ENCODE measurements at places on chromosomes 12 and 14.

- no peak overlapping the region for H3K27ac ChIP-seq
- no peak for DNase-seq
- no peaks in the 10 kb centered on the region for H3K36me3 ChIP-seq
These were observed 52.0 kb upstream of the CRY1 start for GRCh38 chr12:107145397-107145796.

GRCh38 chr12:57541001-57541400, 6.0 kb downstream of the DCTN2 start:
- peaks cover 25% of the 10 kb centered on the region for H3K4me1 ChIP-seq
- no peak overlapping the region for H3K27ac ChIP-seq
- DNase-seq, result no peak
- H3K36me3 ChIP-seq, result peaks cover 8% of the 10 kb centered on the region
- H3K4me3 ChIP-seq, result no peak overlapping the region

DNA sequence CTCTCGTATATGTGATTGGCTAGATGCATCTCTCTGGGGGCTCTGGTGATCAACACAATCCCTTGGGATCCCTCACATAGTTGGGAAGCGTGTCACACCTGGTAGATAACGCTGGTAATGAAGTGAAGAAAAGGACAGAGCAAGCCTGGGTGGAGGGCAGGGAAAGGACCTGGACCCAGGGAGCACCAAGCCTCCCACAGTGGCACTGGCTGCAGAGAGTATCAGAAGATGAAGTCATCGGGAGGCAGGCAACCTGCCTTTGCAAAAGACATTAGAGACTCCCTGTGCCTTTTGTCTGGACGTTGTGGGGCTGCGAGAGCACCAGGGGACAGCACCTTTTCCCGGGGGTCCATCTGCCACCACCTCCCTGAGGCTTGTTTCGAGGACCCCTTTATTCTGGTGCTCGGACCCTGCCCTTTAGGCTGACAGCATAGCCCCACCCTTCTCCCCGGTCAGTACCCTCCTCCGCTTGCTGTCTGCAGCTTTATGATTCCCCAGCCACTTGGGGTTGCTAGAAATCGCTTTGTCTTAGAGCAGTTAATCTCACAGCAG, 116.4 kb downstream of the EML1 start:
- H3K27me3 ChIP-seq, result peaks cover 7% of the 10 kb centered on the region
- no peaks in the 10 kb centered on the region for H3K4me1 ChIP-seq
- DNase-seq, result no peak
- no peaks in the 10 kb centered on the region for H3K36me3 ChIP-seq

DNA sequence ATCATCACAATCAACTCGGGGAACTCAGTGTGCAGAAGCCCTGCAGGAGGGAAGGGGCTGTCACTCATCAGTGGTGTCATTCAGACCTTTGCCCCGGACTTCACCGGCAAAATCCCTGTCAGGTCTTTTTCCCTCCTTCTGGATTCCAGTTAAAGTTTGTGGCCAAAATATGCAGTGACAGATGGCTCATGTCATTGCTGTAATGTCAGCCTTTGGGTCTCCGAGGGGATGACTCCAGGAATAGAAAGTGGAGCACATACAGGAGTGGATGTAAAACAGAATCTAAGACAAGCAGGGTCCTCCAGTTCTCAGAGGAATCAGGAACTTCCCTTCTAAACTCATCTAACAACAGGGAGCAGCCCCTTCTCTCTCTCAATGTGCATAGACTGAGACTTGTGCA, 130.3 kb upstream of the RASSF8 start:
- peaks cover 13% of the 10 kb centered on the region for H3K27me3 ChIP-seq
- no peak overlapping the region for H3K4me3 ChIP-seq
- DNase-seq, result no peak

- H3K27ac ChIP-seq, result no peak overlapping the region
- no peak overlapping the region for H3K4me3 ChIP-seq
- DNase-seq, result no peak
- no peaks in the 10 kb centered on the region for H3K27me3 ChIP-seq
These were observed 364.9 kb downstream of the RPS29 start for GRCh38 chr14:49221316-49221715.

GRCh38 chr14:74407021-74407800, 18.8 kb downstream of the SYNDIG1L start:
- H3K4me1 ChIP-seq, result peaks cover 1% of the 10 kb centered on the region
- H3K36me3 ChIP-seq, result no peaks in the 10 kb centered on the region

DNA sequence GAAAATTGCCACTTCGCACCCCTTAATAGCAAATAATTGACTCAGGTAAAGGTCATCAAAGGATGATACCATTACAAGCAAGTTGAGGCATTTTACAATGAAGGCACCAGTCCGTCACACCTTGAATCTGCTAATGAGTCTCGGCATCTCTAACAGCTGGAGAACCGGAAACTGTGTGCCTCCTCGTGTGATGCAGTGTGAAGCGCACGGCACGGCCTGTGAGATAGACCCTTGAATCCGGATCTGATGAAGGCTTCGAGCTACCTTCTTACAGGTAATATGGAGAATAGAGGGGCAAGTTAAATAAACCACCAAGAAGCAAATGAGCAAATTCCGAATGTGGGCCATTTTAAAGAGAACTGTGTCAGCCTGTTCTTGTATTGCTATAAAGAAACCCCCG, 19.8 kb upstream of the TUBA1A start:
- H3K4me1 ChIP-seq, result no peaks in the 10 kb centered on the region
- DNase-seq, result no peak
- no peak overlapping the region for H3K27ac ChIP-seq

GRCh38 chr14:95953111-95953724, 76.6 kb downstream of the TUNAR start:
- DNase-seq, result no peak
- peaks cover 16% of the 10 kb centered on the region for H3K27me3 ChIP-seq
- H3K4me3 ChIP-seq, result no peak overlapping the region
- no peaks in the 10 kb centered on the region for H3K36me3 ChIP-seq
